ENCODE measurements at places on chromosomes 1 and 21.

GRCh38 chr21:34844013-34844923 lies 175.5 kb downstream of the CLIC6 start:
- DNase-seq = no peak

GRCh38 chr1:169126335-169126734 lies 19.8 kb downstream of the ATP1B1 start:
- DNase-seq = no peak

GRCh38 chr21:17446737-17447136 lies 66.1 kb upstream of the CXADR start:
- DNase-seq = no peak

DNA sequence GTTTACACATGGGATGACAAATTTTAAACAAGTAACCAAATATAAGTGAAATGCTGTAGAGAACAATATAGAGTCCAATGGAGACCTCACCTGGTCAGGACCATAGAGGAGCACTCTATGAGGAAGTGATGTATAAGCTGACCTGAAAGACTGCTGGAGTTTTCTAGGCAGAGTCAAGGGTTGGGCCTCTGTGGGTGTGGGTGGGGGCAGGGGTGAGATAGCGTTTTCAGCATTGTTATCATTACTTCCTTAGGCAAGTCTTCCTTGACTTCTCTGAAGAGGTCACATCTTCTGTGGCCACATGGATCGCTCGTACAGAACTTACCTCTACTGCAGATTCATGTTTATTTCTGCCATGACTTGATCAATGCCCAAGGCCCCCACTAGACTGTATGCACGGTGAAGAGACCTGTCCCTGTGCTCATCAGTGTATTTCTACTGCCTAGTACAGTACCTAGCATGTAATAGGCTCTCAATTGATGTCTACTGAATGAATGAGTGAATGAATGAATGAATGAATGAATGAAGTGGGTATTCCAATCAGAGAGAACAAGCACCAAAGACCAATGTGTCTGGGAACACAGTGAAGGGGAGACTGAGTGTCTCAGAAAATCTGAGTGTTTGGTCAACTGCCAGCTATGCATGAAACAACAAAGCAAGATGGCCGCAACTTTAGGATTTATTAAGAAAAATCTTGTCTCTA lies 116.5 kb downstream of the RNF220 start:
- DNase-seq = no peak

- DNase-seq = no peak
Observed at GRCh38 chr1:110370827-110371226, 20.0 kb downstream of the SLC16A4 start.

GRCh38 chr1:1989102-1989542 lies 14.5 kb downstream of the CFAP74 start:
- DNase-seq = no peak

DNA sequence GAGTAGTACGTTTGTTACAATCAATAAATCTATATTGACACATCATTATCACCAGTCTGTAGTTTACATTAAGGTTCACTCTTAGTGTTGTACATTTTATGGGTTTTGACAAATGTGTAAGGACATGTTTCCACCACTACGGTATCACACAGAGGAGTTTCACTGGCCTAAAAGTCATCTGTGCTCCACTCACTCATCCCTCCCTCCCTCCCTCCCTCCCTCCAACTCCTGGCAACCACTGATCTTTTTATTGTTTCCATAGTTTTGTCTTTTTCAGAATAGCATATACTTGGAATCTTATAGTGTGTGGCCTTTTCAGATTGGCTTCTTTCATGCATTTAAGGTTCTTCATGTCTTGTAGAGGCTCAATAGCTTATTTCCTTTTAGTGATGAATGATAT lies 44.1 kb upstream of the RHOU start:
- no peak for DNase-seq

GRCh38 chr1:19758227-19758830 lies 41.4 kb downstream of the TMCO4 start:
- no peak for DNase-seq

GRCh38 chr1:5165762-5166161 lies 511.4 kb downstream of the AJAP1 start:
- DNase-seq = no peak

GRCh38 chr21:44533891-44534627 lies 5.9 kb downstream of the KRTAP10-1 start:
- no peak for DNase-seq

- no peak for DNase-seq
Observed at GRCh38 chr1:15625056-15625917, 8.0 kb downstream of the DDI2 start.

- DNase-seq = no peak
Observed at GRCh38 chr21:34526618-34527290, 14.7 kb upstream of the KCNE1 start.

- no peak for DNase-seq
Observed at GRCh38 chr1:18808550-18808949, 50.9 kb downstream of the TAS1R2 start.

GRCh38 chr1:231162970-231163829 lies 1.3 kb downstream of the TRIM67 start:
- DNase-seq = no peak

DNA sequence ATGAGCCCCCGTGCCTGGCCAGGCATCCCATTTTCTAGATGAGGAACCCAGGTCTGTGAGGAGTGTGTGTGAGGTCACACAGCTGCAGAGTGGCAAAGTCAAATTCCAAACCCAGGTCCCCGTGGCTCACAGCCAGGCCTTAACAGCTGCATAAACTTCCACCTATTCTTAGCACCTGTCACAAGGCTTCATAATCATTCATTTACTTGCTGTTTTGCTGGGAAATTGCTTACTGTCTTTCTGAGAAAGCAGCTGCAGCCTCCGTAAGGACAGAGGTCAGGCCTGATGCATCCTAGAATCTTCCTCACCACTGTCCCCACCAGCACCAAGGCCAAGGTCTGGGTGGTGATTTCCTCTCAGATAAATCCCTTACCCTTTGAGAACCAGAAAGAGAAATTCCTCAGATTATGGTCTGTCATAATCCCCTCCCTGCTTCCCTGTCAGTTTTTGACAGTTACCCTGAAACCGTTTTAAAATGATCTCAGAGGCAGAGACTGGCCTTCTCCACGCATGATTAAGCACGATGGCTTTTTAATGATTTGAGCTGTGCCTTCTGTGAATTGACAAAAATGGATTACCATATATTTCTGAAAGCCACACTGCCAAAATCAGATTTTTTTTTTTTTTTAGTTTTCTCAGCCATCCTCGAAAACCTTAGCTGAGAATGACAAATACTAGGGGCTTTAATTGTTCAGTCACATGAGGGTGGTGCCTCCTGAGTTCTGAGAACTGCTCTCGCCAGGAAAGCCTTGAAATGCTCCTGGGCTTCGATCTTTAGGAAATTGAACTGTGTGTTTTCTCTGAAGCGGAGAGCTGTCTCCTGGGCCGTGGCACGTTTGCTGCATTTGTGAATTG lies 70.0 kb upstream of the SELENON start:
- no peak for DNase-seq

DNA sequence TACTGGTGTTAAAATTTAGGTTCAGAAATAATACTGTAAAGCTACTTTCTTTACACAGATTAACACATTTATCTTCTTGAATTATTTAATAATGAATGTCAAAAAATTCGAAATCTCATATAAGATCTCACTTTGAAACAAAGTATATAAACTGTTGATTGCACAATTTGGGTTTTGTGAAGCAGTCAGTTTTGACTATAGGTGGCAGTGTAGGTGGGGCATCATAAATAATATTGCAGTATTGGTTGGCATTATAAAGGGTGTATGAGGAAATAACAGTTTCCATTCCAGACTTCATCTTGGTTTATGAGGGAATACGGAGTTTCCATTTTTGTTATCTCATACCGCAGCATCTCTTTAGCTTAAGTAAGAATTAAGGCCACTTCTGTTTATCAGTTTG lies 49.9 kb downstream of the SUCO start:
- no peak for DNase-seq

DNA sequence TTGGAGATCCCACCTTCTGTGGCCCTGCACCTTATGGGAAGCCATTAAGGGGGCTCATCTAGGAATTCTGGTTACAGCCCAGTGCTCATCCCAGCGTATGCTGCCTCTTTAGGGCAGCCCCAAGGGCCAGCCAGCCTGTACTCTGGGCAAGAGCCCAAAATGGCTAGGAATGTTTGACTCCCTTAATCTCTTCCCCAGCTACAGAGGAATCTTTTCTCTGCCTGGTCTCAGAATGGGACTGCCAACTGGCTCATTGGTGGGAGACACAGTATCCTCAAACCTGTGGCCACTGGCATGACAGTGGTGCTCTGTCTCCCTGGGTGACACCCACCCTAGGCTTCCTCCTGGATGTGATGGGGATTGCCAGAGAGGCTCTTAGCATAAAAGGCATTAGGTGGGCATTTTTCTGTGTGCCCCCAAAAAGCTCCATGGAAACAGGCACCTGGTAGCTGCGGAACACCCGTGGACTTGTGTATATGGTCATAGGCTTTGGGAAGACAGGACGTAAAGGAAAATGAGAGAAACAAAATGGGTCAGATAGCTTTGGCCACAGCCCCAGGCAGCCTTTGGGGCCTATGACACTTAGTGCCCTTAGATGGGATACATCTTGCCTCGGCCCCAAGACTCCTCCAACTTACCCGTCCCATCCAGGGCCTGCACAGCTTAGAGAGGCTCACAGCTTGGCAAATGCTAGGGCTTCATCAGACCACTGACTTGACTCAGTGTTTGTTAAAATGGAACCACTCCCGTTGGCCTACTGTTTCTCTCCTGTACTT lies 6.9 kb downstream of the TMEM81 start:
- no peak for DNase-seq

DNA sequence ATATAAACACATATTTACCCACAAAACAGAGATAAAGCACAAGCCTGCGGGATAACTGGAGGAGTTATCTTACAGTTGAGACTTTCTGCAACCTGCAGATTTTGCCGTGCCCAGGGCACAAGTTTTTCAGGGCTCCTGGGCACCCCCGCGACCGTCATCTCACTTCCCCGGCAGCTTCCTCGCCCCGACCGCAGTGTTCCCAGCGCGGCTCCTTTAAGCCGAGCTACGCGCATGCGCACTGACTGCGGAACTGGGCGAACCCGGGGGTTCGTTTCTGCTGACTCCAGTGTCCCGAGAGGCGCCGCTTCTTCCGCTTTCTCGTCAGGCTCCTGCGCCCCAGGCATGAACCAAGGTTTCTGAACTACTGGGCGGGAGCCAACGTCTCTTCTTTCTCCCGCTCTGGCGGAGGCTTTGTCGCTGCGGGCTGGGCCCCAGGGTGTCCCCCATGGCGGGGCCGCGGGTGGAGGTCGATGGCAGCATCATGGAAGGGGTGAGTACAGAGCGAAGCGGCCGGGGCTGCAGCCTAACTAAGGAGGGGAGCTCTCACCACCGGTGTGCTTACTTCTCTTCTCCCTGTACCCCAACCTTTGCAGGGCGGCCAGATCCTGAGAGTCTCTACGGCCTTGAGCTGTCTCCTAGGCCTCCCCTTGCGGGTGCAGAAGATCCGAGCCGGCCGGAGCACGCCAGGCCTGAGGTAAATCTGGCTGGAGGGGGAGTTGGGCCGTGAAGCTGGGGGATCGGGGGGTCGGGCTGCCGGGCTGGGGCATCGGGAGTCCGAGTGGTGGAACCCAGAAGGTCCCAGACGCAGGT lies at the start of gene RTCA:
TSS of gene RTCA (plus strand) at position 286 of the 810 bp plus-strand sequence. CDS start at position 446, 160 bp downstream.
- DNase-seq = peak; percentile 91

GRCh38 chr1:240284656-240285414 lies 193.2 kb downstream of the FMN2 start:
- DNase-seq = no peak

DNA sequence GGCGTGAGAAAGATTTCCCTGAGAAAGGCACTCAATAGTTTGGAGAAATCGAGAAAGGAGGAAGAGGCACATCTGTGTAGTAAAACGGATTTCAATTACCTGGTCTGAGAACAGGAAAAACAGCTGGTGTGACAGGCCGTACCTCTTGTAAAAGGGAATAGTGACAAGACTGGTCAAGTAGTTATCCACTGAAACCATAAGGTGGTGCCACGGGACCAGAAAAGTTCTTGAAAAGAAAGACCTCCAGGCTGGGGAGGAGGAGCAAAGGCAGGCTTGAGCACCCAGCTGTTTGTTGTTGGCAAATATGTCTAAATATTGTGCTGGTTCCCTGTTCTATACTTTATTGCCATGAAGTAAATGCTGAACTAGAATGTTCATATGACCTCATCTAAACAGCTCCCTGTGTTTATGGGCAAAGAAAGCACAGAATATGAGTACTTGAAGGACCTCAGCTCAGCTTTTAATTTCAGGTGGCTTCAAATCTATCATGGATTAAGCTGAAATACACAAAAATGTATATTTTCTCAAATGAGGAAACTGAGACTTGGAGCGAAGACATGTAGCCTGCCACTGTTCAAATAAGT lies 4.0 kb downstream of the HAO2 start:
- DNase-seq = no peak

DNA sequence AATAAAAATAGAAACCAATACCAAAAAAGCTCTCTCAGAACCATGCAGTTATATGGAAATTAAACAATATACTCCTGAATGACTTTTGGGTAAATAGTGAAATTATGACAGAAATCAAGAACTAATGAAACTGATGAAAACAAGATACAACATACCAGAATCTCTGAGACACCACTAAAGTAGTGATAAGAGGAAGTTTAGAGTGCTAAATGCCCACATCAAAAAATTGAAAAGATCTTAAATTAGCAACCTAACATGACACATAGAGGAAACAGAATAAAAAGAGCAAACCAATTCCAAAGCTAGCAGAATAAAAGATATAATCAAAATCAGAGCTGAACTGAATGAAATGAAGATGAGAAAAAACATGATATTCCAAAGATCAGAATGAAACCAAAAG lies 430.9 kb downstream of the LTN1 start:
- DNase-seq = no peak

DNA sequence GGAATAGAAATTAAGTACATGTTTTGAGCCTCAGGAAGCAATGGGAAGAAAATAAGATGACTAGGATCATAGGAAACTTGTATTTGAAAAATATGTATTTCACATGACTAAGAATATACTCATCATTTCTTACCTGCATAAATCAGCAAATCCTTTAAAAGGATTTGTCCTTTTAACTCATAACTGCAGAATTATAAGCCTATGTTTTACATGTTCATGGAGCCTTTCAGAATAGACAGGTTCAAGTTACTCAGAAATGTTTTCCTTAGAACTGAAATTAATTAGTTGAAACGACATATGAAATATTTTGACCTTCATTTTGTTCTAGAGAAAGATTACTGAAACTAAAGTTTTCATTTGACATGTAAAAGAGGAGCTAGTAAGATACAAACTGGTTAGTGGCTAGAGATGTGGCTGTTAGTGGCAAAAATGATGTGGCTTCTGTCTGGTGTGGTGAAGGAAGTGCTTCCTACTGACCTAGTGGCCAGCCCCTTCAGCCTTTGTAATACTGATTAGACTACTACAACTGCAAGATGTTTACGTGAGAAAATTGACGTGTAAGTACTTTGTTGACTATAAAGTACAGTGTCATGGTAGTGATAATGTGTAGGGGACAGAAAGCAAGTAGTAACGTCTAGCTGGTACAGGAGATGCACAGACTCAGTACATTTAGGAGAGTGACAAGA lies 54.7 kb downstream of the PACC1 start:
- DNase-seq = no peak

- DNase-seq = no peak
Observed at GRCh38 chr1:28343405-28343804, 14.6 kb downstream of the MED18 start.

Data from central memory CD8-positive, alpha-beta T cell (primary cell).